ACHN (cell line): ENCODE measurements at places on chromosomes 2 and 18.

- DNase-seq: no peak
Measured at GRCh38 chr2:156526950-156527636, 90.9 kb downstream of the GPD2 start.

GRCh38 chr18:74806073-74806472 lies 208.4 kb downstream of the ZNF407 start:
- DNase-seq: no peak

- no peak for DNase-seq
Measured at GRCh38 chr18:50494569-50494968, 65.3 kb upstream of the MAPK4 start.

- DNase-seq: no peak
Measured at GRCh38 chr2:157322432-157322831, 3.2 kb downstream of the ERMN start.

DNA sequence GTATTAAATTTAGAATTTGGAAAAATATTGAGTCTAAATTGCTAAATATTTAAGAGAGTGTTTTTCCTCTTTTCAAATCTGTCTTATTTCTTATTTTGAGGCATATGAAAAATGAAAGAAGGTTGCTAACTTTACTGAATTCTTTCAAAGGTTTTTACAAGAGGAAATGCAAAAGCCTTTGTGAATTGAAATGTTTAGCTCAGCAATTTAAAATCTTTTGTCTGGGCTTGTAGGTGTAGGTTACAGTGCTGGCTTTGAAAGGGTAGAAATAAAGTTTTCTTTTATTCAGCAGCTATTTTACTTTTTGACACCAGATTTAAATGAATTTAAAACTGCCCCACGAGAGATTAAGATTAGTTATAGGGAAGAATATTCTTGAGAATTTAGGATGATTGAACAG lies 192.0 kb downstream of the CDH7 start:
- no peak for DNase-seq

GRCh38 chr2:170670651-170671050 lies 44.5 kb upstream of the SP5 start:
- no peak for DNase-seq

DNA sequence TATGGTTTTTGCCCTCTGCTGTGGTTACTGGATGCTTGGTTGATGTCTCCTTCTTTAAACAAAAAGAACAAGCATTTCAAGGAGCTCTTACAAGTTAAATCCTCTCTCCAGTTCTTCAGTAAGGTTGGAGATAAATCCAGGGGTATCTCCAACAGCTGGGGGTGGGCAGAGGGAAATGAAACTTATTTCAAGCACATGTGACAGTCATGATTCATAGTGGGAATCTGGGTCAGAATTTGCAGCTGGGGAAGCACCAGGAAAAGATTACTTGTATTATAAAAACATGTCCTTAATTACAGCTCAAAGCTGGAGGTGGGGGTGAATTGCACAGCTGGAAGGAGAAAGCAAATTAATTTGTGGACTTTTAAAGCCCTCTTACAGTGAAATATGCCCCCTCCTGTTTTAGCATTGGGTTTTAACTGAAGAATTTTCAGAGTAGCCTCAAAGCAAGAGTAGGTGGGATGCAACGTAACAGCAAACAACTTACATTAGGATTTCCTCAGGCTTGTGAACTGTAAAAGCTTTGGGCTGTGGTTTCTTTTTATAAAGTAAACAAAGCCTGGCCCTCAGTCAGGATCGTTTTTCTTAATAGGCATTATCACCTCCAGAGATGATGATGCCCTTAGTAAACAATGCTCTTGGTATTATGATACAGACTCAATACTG lies 596.4 kb downstream of the NYAP2 start:
- DNase-seq: no peak

DNA sequence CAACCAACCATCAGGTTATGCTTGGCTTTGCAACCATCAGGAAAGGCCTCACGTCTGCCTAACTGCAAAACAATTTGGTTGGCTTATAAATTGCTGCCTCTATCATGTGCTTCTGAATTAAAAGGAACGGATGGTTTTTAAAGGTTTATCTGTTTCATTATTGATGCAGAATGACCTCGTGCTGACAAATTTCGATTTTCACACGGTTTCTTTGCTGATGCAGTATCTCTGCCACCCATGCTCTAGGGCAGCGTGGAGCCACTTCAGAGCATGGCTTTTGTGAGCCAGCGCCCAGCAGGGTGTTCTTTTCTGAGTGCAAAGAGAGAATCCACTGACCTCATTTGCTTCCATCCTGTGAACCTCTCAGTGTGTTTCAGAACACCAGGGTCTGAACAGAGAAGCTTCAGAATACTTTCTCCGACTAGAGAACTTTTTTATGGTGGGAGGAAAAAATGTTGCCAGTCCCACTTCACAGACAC lies 143.1 kb upstream of the L3MBTL4 start:
- DNase-seq: no peak

- no peak for DNase-seq
Measured at GRCh38 chr2:237952851-237953250, 14.0 kb upstream of the UBE2F start.

GRCh38 chr2:129769185-129769991 lies 210.1 kb upstream of the RAB6C start:
- no peak for DNase-seq
